Naive thymus-derived CD4-positive, alpha-beta T cell (primary cell): ENCODE measurements at places on chromosomes 7 and 10. TPM values are rescaled to one million over a fixed set of nuclear protein-coding genes. Genes with fewer than 3 reads are reported as not detected.

- DNase-seq: no peak
These were observed 437.3 kb downstream of the SORCS1 start for GRCh38 chr10:106727170-106727569.

- DNase-seq: no peak
These were observed 17.1 kb downstream of the PDLIM1 start for GRCh38 chr10:95273393-95274312.

The OR2A12 gene
- not detected for polyA plus RNA-seq

- DNase-seq: no peak
These were observed 70.1 kb downstream of the COBL start for GRCh38 chr7:51246258-51247245.

DNA sequence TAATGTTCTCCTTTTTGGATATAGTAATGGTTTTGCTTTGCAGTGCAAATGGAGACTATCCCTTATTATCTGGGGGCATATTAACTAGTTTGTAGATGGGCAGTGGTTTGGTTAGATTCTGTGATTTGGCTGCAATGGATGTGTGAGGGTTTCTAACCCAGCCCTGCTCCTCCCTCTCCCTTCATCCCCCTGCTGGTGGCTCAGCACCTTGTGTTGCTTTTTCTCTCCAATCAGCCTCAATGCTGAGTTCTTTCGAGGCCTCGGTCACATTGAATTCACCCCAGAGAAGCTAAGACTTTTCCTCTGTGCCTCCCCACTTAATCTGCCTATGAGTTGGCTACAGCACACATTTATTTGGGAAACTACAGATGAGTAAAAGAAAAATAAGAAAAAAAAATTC, 120.0 kb downstream of the MALRD1 start:
- DNase-seq: no peak

The FGFBP3 gene
- polyA plus RNA-seq: 1.8 TPM

DNA sequence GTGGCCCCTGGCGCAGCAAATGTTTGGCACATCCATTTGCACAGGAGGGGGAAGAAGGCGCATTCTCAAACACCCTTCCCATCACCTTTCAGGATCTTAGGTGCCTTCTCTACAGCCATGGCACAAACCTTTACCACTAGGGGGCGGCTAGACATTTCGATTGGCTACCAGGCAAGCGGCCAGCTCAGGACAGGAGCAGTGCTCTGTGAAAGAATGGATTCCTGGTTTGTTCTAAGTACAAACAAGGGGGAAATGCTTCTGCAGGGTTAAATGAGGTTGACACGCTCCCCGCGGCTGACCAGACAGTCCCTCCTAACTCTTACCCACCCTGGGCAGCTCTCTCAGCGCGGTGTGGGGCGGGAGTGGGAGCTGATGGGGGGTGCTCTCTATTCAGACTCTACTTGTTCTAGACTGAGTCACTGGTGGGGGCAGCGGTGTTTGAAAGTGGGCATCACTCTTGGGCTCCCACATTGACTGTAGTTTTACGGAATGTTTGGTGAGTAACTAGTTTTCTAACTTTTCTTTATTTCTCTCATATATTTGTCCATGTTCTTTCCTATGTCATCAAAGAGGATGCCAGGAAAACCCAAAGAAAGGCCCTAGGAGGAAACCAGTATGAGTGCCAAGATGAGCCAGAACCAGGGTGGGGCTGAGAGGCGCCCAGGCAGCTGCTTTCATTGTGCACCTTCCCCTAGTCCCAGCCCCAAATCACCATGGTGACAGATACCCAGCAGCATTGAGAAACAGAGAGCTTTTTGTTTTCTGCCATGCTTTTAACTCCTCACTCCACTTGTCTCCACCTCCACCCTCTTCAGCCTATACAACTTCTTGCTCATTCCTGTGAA, 61.4 kb upstream of the GPR158 start:
- DNase-seq: no peak

DNA sequence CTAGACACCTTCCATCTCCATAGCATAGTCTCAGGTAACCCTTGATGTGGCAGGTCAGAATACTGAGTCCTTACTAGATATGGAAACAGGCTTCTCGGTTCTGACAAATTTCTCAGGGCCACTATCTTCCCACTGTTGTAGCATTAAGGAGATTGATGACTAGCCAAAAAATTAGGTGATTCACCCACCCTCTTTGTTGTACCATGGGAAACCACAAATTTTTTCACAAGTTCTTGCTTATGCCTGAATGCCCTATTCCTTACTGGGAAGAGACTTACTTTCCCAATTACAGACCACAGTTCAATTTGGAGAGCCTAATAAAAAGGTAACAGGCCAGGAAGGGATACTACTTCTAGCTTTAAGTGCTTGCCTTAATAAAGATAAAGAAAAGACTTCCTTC, 948.8 kb downstream of the GRM8 start:
- DNase-seq: no peak

DNA sequence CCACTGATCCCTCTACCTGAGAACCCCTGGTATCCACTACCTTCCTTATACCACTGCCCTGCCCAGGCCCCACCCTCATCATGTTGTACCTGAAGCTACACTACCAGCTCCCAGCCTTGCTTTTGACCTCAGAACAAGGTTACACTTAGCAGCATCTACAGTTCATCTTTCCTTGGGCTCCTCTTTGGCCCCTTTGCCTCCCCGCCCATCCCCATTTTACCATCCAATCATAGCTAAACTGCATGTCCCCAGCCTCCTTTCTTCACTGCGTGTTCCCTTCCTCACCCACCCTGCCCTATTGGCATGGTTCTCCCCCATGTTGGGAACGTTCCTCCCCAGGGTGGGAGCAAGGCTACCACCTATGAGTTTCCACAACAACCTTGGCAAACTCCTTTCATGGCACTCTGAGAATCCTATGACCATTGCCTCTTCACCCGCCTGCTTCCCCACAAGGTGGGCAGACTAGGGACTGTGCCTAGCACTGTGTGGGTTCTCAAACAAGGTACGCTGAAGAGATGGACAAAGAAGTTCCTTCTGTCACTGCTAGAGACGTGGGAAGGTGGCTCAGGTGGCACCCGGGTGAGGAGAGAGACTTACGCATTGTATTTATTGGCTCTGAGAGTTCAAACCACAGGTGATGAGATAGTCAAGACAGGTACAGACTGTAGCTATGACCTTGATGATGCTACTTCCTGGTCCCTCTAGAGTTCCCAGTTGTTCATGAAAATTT, 66.9 kb upstream of the ADAM12 start:
- no peak for DNase-seq

DNA sequence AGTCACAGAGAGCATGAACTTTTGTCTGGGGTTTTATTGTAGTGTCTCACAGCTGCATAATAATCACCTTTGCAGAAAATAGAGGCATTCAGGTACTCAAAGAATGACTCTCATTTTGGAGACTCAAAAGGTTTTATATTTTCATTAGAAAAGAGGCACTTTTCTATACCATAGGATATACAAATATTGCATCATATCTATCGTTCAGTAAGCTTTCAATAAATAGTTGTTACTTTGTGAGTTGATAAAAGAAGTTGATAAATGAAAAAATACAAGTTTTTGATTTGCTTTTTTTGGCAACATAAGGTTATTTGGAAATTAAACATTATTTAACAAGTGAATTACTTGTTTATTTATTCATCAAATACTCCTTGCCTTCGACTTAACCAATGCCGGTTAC, 279.9 kb downstream of the ARL4A start:
- no peak for DNase-seq

DNA sequence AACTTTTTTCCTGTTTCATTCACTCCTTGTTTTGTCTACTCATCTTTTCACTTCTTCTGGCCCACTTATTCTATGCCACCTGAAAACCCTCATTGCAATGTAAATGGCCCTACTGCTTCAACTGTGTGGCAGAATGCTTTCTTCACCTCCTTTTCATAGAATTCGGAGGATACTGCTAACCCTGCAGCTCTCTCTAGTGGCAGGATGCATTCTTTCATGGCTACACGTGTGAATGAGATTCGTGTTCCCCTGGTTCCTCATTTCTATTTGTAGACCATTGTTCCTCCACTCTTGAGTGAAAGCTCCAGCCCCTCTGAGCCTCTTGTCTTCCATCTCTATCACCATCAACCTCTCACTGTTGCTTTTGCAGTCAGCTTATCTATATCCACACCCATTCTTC, 20.9 kb upstream of the CYP26C1 start:
- DNase-seq: no peak

DNA sequence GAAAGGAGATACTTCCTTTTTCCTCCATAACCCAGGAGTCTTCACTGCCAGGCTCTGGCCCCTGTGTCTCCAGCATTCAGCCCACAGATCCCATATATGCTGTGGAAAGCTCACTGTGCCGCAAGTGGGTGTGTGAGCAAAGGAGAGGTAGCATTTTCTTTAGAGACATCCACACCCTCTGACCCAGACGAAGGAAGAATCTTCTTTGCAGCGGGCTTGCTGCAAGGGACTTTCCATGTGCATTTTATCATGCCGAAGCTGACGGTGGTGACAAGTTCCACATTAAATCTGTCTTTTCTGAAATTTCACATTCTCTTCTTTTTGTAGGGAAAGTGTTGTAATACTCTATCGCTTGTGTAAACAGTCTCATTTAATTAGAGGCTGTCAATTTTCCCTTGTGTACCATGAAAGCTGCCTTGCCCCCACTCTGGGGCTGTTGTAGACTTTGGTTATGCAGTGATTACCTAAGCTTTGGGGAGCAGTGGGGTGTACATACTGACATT, 409.5 kb downstream of the SUGCT start:
- no peak for DNase-seq

The LMBR1 gene
- polyA plus RNA-seq: 34.5 TPM

DNA sequence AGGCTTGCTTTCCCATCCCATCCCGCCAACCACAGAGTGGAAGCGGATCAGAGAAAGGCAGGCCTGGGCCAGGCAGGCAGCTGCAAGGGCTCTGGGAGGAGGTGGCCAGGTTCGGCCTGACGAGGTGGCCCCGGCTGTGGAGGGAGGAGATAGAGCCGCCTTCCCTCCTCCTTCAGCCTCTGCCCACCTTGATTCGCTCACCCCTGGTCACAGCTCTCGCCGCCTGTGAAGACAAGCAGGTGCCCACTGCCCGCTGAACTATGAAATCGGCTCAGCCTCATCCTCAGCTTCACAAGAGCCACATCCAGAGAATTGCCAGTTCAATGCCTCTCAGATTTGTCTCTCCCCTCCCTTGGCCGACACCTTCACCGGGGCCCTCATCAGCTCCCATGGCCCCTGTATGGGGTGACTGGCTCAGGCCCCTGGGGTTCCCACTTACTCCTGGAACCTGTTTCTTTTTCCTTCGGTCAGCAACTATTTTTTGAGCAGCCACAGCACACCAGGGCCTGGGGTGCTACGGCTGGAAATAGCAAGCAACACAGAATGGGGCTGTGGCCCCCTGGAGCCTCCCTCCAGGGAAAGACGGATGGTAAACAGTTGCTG, 80.0 kb upstream of the CHST15 start:
- no peak for DNase-seq

DNA sequence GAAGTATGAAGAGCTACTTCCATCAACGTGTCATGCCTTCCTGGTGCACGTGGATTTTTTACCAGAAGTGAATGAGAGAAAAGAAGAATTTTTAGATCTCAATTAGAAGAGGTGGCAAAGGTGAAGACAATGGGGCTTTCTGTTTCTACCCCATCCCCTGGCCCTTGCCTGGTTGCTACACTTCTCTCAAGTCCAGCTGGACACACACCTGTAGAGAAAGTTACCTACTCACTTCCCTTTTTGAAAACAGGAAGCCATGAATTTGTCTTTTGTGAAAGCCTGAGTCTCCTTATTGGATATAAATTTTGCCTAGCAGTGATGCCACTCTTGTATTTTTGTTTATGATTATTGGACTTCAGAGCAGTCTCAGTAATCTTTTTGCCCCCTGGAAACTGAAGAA, 142.9 kb upstream of the AKR1E2 start:
- DNase-seq: no peak

The ANKRD61 gene
- 0.29 TPM for polyA plus RNA-seq

GRCh38 chr7:22351878-22352277, 5.1 kb downstream of the RAPGEF5 start:
- DNase-seq: no peak

The ZNF789 gene
- polyA plus RNA-seq: 9.5 TPM

The WDFY4 gene
- 0.63 TPM for polyA plus RNA-seq

- DNase-seq: no peak
These were observed 135.2 kb downstream of the ADCY1 start for GRCh38 chr7:45709168-45710042.

DNA sequence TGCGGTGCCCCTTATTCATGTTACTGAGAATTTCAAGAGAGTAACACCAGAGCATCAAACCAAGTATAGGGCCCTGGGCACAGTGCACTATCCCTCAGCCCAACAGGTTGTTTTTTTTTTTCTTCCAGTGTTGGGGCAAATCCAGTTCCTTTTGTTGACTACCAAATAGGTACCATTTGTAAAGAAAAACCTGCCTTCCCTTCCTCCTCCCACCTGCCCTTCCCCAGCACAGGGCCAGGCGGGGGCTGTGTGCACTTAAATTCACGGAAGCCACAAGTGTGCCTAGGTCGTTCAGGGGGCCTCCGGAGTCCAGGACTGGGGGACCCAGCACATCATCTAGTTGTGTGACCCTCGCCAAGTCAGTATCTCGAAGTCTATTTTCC, 595 bp upstream of the SFXN4 start:
- no peak for DNase-seq

GRCh38 chr7:145737617-145738016, 379.0 kb upstream of the CNTNAP2 start:
- no peak for DNase-seq

- DNase-seq: no peak
These were observed 32.2 kb downstream of the IQUB start for GRCh38 chr7:123502201-123502600.

The SPDYE9 gene
- polyA plus RNA-seq: 0.08 TPM

- DNase-seq: no peak
These were observed 89.7 kb upstream of the RPA3 start for GRCh38 chr7:7808156-7808555.

DNA sequence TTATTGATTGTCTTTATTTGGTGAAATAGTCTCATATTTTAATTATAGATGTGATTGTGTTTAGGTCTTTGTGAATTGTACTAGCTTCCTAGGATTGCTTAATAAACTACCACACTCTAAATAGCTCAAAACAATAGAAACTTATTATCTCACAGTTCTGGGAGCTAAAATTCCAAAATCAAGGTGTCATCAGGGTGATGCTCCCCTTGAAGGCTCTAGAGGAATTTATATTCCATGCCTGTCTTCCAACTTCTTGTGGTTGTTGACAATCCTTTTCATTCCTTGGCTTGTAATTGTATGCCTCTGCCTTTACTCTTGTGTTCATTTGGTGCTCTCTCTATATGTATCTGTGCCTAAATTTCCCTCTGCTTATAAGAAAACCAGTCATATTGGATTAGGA, 155.3 kb upstream of the AKR1E2 start:
- DNase-seq: no peak

The VIPR2 gene
- polyA plus RNA-seq: not detected

DNA sequence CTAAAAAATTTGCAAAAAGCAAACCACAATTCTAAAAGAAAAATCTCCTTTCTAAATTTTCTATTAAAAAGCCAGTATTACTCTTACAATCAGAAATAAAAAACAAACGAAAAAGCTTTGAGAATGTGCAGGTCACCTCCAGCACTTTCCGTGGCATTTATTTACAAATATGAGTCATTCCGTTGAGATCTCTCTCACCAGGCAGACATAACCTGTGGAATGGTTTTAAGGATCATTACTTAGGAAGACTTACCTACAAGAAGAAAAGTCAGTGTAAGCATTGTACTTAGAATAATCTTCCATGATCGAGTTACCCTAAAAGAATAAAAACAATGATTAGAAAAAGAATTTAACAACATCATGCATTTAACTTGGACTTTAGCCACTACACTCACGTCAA, 3.3 kb downstream of the SUN3 start:
- DNase-seq: no peak

- no peak for DNase-seq
These were observed 47.0 kb downstream of the PFKFB3 start for GRCh38 chr10:6249698-6250097.

- DNase-seq: no peak
These were observed 157.8 kb downstream of the FGFR2 start for GRCh38 chr10:121440461-121440860.
